ENCODE measurements at places on chromosomes 2 and 18. TPM values are rescaled to one million over a fixed set of nuclear protein-coding genes. Genes with fewer than 3 reads are reported as not detected.

Gene LRP1B
- 0.52 TPM for total RNA-seq

Gene TUBA3D
- not detected for total RNA-seq

Gene OSGEPL1
- 3.9 TPM for total RNA-seq

Gene ACVR1C
- 6.6 TPM for total RNA-seq

Gene ZNF397
- total RNA-seq = 26.7 TPM

Gene TNFAIP6
- not detected for total RNA-seq

Gene KATNAL2
- total RNA-seq = 1.8 TPM

Gene ASAP2
- total RNA-seq = 12.5 TPM

GRCh38 chr2:54864727-54865126 is 141.3 kb downstream of the EML6 start:
- DNase-seq = no peak

GRCh38 chr2:51472783-51473182 is 440.9 kb upstream of the NRXN1 start:
- no peak for DNase-seq

- no peak for DNase-seq
Observed at GRCh38 chr2:202934456-202934855, 22.4 kb downstream of the CARF start.

- no peak for DNase-seq
Observed at GRCh38 chr18:46046126-46046525, 25.9 kb downstream of the PSTPIP2 start.

DNA sequence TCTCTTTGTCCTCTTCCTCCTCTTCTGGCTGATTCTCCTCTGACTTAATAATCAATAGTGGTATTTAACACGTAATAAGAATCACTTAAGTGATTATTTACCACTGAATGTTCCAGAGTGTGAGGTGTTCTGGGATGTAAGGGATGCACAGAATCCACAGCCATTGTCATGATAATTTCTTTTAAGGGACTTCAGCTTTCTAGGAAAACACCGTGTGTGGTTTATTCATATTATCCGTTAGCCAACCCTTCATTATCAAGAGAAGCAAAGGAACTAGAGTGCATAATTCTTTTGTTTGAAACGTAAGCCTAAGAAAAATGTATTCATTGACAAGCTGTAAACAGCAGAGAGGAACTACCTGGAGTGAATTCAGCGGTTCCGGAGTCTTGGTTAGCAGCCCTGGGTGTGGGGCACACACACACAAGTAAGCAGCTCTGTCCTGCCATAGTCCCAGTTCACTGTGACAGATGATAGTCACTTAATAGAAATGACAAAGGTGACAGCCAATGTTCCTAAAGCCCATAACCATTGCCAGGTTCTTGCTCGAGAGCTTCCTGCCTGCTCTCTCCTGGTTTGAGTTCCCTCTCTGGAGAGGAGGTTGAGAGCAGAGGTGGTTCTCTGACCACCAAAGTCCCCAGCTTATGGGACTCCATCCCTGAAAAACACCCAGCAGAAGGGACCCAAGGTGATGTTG is 101.9 kb downstream of the ACOXL start:
- no peak for DNase-seq

DNA sequence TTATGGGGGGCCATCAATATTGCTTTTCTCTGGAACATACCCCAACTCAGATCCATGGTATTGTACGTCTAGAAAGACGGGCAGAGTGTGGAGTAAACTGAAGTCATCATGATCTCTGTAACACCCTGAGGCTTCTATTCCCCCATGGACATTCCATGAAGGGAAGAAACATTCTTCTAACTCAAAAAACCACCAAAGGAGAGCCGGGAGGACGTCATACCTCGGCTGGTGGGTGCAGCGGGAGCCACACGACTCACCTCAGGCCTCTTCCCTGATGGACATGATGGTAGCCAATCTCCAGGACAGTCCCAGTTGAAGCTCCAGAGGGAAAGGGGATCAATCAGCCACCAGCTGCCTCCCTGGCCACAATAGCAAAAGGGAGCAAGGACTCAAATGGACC is 127.3 kb downstream of the MREG start:
- no peak for DNase-seq

DNA sequence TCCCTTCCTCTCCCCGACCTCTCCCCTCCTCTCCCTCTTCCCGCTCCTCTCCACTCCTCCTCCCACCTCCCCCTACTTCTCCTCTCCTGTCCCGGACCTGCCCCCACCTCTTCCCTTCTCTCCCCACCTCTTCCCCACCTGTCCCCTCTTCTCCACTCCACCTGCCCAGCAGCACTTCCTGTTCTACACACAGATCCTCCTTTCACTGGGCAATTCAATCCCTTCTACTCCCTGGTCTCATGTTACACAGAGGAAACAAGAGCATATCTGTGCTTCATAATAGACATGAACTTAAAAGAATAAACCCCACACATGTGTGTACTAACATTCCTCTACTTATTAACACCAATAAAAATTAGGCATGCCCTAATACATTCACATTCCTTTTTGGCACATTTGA is 34.8 kb downstream of the TIMM21 start:
- DNase-seq = no peak

GRCh38 chr2:197130318-197130717 is 180.3 kb downstream of the ANKRD44 start:
- DNase-seq = no peak

- peak; percentile 26 for DNase-seq
Observed at GRCh38 chr2:197908990-197909776, 104.8 kb downstream of the PLCL1 start.

GRCh38 chr2:79084495-79085135 is 3.2 kb downstream of the REG1B start:
- DNase-seq = peak; percentile 31

DNA sequence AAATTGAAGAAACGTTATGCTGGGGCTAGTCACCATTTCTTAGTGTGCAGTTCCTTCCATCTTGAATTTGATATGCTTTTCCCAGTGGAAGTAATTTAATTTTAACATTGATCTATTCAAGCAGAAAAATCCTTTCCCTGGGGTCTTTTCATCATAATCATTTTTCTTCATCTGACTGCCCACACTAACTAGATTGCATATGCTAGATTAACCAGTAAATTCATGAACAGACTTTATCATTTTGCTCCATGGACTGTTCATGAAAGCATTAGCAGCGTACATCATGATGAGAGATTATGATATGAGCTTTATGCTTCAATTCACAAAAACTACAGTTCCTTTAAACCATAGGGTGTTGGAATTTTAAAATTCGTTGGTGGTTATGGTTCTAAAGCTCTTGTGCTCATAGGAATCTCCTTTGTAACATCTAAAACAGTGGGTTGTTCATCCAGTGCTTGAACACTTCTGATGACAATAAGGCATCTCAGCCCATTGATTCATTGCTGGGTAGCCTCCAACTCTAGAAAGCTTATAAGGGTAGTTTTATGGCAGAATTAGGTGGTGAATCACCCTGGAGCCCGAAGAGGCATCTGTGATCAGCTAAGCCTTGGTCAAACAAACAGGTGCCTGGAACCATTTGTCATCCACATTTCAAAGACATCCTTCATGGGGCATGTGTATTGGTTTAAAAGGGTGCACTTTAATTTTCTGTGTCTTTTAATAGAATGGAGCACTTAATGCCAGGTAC is 77.2 kb upstream of the NDUFV2 start:
- DNase-seq = no peak

GRCh38 chr2:216216951-216217903 is 108.1 kb downstream of the XRCC5 start:
- no peak for DNase-seq

DNA sequence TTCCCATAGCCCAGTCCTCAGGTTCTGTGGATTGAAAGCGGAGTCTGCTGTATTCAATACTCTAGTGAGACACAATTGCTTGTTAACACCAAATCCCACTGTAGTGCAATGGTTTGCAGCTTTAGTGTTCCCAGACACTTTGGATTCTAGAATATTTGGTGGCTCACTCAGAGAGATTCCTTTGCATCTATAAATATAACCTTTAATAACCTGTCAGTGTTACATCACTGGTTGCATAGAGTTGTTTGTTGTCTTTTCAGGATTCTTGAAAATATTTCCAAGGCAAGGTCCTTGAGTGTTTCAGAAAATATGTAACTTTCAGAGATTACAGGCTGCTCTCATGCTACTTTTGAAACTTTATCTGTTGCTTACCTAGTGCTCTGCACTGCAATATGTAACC is 157.5 kb downstream of the ZEB2 start:
- DNase-seq = no peak

GRCh38 chr2:169757778-169758177 is 24.1 kb downstream of the KLHL23 start:
- DNase-seq = no peak

GRCh38 chr2:121004950-121005349 is 269.3 kb downstream of the GLI2 start:
- no peak for DNase-seq

- no peak for DNase-seq
Observed at GRCh38 chr2:161997916-161998471, 76.0 kb downstream of the DPP4 start.

- no peak for DNase-seq
Observed at GRCh38 chr2:74979844-74980243, 21.4 kb downstream of the POLE4 start.

DNA sequence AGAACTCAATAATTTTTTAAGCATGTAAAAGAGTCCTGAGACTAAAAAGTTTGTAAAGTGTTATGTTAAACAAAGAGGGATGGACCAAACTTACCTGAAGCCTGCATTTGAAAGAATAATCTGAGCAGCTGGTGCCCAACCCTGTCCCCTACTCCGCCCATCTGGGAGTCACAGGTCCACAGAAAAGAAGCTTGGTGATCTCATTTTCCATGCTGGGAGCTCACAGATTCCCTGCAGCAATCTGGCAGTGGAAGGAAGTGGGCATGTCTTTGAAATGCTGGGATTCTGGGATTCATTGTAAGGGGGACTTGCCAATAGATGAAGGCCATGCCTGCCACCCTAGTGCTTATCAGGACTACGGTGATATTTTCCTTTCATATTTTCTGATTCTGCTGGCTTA is 17.9 kb downstream of the CDH2 start:
- DNase-seq = no peak

GRCh38 chr2:39265315-39265714 is 21.5 kb upstream of the CDKL4 start:
- DNase-seq = no peak

DNA sequence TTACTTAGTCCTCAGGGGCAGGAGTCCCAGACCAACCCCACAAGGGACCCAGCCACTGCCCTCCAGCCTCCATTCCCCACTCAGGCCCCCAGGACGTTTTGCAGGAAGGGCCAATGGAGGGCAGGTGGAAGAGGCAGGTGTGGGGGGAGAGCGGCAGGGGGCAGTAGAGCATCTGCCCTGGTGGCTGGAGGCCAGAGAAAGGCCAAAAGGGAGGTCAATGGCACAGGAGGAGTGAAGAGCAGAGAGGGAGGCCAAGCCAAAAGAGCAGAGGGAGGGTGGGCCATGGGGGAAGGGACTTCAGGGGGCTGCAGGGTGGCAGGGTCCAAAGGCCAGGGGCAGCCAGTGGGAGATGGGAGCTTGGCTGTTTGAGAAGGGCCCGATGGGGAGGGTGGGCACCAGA is 17.3 kb upstream of the GPR55 start:
- DNase-seq = no peak

DNA sequence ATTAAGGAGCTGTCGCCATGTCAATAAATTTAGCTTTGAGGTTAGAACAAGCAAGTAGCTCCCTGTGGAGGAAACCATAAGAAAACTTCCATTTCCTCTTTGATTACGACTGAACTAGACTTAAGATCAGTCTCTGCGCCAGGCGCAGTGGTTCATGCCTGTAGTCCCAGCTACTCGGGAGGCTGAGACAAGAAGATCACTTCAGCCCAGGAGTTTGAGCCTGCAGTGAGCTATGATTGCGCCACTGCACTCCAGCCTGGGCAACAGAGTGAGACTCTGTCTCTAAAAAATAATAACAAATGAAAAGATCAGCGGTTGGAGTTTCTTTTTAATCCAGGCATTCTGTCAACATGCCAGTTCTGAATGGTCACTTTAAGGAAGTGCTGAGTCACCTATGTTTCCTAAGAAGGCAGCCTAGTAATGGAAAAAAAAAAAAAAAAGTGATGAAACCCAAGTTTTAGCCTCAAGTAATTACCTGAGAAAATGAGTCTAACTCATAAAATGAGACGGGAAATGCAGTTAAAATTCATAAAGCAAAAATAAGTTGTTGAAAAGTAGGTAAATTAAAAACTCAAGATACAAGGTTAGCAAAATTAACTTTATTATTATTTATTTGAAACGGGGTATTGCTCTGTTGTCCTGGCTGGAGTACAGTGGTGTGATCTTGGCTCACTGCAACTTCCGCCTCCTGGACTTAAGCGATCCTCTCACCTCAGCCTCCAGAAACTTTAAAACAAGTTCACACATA is 10.2 kb downstream of the C18orf32 start:
- DNase-seq = no peak

DNA sequence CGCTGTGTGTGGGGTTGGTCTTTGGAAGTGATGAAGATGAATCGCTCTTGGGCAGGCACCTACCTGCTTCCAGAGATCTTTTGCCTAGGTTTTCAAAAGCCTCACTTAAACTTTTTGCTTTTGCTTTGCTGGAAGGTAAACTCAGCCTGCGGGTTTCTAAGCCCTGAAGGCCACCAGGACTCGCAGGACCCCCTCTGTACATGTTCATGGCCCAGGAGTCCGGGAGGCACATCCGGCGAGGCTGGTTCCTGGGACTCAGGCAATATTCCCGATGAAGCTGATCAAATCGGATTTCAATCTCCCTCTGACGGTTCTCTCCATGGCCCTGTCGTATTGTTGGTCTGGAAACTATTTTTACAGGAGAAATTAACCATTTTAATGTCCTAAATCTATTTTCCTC is 13.2 kb downstream of the HJURP start:
- DNase-seq = no peak

DNA sequence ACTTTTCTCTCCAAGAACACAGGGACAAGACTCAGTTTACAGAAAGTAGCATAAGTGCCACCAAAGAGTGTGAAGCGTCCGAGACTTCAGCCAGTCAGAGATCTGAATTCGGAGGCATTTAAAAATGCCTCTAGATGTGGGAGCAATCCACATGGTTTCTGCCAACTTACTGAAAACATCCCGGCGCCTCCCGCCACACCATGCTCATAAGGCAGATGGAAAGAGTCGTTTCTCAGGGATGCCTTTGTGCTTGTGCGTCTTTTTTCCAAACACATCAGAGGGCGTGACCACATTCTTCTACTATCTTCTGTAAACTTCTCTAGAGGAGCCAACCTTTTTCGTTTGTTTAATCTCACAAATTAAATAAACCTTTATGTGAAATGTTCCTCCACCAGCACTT is 88.7 kb downstream of the NRP2 start:
- DNase-seq = no peak

- no peak for DNase-seq
Observed at GRCh38 chr18:52605345-52605744, 265.3 kb downstream of the DCC start.

GRCh38 chr2:169495310-169495928 is 14.1 kb upstream of the KLHL41 start:
- DNase-seq = no peak

GRCh38 chr2:42085706-42086487 is 38.1 kb downstream of the PKDCC start:
- no peak for DNase-seq

DNA sequence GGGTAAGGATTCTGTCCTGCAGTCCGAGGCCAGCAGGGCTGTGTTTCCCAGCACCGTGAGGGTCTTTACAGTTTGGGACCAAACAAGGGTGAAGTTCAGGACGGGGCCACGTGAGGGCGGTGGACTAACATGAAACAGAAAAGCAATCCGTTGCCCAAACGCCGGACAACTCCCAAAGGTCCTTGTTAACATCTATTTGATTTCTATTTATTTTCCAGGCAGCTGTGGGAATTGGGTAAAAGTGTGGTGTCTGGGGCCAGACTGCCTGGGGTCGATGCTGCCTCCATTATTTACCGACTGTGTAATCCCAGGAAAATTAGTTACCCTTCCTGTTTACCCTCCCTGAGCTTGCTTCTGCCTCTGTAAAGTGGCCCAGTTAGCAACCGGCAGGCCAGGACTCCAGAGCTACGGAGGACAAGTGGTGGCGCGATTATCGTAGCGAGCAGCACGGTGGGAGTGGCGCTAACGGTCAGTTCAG is 66.3 kb upstream of the TCF7L1 start:
- peak; percentile 70 for DNase-seq
